GM04504 (cell line): ENCODE measurements at places on chromosomes 13 and 19.

GRCh38 chr13:42393573-42394360 lies 121.8 kb downstream of the AKAP11 start:
- DNase-seq: no peak

DNA sequence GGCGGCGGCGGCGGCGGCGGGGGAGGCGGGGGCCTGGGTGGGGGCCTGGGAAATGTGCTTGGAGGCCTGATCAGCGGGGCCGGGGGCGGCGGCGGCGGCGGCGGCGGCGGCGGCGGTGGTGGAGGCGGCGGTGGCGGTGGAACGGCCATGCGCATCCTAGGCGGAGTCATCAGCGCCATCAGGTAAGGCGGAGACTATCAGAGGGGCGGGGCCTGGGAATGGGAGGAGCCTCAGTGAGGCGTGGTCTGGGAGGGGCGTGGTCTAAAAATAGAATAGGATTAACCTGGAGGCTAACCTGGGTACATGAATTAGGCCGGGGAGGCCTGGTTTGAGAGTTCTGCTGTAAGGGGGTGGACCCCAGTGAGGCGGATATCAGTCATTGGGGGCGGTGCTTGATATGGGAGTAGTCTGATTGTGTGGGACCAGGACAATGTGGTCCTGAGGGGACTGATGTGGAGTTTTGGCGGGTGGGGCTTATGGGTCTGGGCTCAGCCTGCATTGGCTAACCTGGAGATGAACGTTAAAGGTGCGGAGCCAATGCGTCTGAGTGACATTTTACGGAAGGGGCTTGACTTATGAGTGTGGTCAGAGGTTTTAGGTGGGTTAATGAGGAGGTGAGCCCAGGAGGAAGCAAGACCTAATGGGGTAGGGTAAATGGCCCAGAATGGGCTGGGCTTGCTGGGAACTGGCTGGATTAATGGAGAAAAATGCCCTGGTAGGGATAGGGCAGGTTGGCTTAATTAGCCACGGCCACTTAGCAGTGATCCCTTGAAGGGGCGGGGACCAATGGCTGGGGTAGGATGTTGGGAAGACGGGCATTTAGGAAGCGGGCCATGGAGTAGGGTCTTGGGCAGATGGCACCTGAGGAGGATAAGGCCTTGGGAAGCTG lies 1.4 kb downstream of the CAPNS1 start:
- peak; percentile 61 for DNase-seq

DNA sequence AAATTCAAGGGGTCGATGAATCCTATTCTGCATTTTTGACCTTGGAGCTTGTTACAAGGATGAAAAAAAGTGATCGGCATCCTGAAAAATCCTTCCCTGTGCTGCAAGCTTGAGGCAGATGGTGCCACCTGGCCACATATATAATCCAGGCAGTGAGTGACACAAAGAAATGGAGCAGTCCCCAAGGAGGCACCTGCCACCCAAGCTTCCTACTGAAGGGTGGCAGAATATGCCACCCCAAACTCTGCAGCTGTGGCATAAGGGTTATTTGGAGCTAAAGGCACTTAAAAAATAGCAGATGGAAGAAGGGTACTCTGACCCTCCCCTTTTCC lies 15.4 kb downstream of the TMEM272 start:
- DNase-seq: no peak

DNA sequence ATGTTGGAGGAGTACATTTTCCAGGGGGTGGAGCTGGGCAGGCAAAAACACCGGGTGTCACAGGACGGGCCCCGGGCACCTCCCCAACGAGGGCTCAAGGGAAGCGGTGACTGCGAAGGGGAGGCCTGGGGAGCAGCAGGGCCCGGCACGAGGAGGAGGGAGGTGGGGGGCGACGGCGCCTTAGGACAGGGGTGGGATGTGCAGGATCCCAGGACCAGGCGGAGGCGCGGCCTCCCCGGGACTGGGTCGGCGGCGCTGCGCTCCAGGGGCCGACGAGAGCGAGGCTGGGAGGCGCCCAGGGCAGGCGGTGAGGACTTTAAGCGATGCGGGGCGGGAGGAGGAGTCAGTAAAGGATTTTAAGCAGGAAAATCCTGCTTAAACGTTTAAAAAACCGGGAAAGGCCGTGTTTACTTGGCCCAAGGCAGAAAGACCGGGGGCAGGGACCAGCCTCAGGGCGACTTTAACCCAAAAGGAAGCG lies 427 bp downstream of the ZNF160 start:
- DNase-seq: peak; percentile 10

DNA sequence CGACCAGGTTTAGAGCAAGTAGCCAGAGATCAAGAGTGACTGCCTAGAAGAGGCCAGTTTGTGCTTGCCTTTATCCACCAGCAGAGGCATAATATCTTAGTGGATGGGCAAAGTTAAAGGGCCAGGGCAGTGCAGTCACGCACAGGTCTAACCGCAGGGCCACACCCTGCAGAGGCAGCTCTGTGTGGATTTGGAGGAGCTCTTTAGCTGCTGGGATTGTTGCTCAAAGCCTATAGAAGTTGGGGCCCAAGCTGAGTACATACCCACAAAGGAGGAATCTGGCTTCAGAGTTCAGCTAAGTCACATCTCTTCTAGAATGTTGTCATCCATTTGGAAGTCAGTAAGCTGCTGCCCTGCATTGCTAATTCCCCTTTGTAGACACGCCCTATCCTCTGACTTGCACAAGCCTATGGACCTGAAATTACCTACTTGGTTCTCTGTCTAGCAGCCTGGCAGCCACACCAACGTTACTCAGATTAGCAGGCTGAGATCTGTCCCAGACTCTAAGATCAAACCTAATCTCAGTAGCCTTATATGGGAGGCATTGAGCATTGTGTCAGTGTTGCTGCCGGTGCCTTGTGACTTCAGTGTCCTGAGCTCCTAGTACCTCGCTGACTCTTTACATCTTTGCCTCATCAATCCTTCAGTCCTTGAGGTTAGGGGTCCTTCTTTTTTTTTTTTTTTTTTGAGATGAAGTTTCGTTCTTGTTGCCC lies 102.9 kb upstream of the STARD13 start:
- DNase-seq: no peak

DNA sequence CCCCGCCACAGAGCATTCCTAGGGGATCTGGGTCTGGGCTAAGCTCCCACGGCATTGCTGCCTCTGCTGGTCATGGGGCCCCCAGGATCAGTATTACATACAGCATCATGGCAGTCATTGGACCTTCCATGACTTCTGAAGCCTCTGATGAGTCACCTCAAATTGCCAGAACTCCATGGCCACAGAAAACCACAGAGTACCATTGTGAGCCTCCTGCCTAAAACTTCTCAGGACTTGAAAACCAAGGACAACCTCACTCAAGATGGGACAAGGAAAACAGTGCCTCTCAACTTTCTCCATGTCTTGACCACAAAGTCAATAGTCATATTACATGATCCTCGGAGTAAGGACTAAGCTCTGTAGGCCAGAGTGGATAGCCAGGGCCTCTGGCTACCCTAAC lies 306.0 kb downstream of the GPC5 start:
- DNase-seq: no peak

DNA sequence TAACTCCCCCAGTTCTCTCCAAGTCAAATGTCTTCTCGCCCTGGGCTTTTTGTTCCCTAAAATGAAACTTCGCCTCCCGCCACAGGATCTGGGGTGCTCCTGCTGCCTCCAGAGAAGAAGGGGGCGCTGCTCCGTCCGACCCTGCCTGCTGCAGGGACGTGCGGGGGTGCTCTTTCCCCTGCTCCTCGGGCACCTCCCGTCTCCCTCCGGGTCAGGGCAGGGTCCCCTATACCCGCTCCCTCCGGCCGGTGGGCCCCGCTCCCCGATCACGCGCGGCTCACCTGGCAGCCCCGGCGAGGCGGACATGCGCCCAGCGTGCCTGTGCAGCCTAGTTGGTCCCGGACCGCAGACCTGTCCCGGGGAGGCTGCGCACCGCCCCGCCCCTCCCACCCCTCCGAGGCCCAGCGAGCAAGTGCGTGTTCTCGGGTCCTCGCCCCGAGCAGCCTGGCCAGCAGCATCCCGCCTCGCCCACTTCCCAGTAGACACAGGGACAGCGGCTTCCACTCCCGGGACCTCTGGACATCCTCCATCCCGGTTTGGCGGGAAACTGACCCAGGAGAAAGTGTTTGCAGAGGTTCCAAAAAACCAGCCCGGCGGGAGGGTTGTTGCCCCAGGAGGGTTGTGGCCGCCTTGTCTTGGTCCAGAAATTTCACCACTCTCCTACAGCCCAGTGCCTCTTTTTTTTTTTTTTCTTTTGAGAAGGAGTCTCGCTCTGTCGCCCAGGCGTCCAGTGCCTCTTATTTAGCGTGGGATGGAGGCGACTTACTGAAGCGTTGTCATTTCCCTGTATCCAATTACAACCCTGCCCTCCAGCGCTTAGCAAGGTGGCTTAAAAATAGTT lies at the start of gene OXGR1:
Gene OXGR1, minus strand, starts transcription at position 460 of the 841 bp plus-strand sequence. CDS start 6,717 bp downstream, outside the sequence.
- DNase-seq: no peak

GRCh38 chr19:13007292-13008045 lies 12.2 kb downstream of the NFIX start:
- DNase-seq: no peak

GRCh38 chr19:40279120-40279551 lies 6.0 kb downstream of the AKT2 start:
- peak; percentile 21 for DNase-seq

DNA sequence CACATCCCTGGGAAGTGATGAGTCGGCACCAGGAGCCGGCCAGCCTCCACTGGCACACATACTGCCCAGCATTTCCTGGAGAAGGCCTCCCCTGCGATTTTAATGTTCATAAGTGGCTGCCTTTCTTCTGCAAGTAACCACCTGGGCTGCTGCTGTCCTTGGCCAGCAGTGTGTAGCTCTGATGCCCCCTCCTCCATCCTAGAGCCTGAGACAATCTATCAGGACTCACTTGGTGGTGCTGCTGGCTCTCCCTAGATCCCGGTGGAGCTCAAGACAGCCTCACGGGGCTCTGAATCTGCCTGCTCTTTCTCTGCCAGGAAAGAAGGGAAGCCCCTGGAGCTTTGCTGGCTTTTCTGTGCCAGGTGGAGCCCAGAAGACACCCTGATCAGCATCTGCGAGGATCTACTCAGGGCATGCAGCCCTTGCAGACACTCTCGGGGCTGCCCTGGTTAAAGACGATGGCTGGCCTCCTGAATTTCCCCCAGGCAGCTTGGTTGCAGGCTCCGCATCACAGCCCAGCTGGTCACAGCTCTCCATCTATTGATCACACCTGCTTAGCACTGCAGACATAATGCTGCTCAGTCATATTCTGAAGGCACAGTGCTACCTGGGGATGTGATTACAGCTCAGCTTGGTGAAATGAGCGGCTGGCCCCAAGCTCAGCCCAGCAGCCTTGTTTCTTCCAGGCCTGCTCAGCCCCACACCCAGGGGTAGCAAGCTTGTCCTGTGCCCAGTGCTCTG lies 122.3 kb downstream of the ZDHHC20 start:
- no peak for DNase-seq

GRCh38 chr19:23283925-23284324 lies 33.7 kb upstream of the ZNF724 start:
- peak; percentile 4 for DNase-seq

DNA sequence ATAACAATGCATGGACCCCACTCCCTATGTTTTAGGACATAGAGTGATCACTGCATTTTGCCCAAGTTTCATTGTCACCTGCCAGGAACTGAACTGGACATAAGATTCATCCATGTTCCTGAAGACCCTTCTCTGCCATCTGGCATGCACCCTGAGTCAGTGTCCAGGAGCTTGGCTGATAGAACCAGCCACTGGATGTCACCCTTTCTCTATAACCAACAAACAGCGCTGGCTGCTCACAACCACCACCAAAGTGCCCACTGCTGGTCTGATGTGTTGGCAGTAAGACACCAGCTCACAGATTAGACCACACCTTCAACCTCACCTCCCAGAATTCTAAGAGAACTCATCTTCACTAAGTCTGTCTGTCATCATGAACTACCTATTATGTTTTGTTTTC lies 333.4 kb downstream of the ITGBL1 start:
- DNase-seq: no peak

DNA sequence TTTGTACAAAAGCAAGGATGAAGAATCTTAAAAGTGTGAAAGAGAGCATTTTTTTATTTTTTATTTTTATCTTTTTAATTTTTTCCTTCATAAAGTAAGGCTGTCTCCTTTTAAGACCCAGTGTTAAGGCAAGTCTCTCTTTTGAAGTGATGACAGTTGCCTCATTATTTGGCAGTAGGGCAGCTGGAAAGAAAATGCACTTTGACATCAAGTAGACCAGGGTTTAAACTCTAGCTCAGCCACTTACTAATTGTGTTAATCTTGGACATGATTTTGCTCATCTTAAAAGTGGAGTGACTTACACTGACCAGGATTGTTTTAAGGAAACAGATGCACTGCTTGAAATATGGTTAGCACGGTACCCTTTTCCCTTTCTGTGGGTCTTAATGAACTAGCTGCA lies 18.5 kb downstream of the GPALPP1 start:
- no peak for DNase-seq

- DNase-seq: no peak
These were observed 26.2 kb downstream of the MAST3 start for GRCh38 chr19:18123819-18124218.

GRCh38 chr19:47447470-47448359 lies 24.0 kb downstream of the SLC8A2 start:
- DNase-seq: no peak
